ENCODE measurements at places on chromosomes 1 and 21.

DNA sequence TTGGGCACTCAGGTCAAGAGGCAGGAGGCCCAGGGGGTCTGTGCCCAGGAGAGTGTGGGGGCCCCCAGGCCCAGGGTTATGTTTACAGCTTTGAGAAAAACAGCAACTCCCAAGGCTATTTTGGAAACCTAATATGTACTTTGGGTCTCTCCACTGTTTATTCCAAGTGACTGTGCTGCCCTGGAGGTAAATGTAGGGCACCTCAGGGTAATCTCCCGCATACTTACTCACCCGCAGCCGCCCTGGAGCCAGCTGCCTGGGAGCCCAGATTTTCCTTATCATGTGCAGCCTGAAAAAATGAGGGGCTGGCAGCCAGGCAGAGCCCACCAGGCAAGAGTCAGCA, 20.0 kb downstream of the IFFO2 start:
- no peak for DNase-seq

DNA sequence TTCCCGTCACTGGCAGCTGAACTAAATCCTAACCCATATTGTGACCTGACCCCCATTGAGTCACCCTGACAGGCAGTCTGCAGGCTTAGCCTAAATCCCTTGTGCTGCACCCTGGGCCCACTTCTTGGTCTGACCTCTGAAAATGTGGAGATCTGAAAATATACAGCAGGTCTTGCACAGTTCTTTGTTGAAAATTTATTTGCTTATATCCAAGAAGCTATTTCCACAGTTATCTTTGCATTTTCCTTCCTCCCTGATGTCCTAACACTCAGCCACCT, 87.1 kb downstream of the BCAR3 start:
- no peak for DNase-seq

- DNase-seq: no peak
Measured at GRCh38 chr21:29343519-29343918, 44.8 kb downstream of the BACH1 start.

- no peak for DNase-seq
Measured at GRCh38 chr1:22673486-22674409, 20.7 kb downstream of the C1QB start.

DNA sequence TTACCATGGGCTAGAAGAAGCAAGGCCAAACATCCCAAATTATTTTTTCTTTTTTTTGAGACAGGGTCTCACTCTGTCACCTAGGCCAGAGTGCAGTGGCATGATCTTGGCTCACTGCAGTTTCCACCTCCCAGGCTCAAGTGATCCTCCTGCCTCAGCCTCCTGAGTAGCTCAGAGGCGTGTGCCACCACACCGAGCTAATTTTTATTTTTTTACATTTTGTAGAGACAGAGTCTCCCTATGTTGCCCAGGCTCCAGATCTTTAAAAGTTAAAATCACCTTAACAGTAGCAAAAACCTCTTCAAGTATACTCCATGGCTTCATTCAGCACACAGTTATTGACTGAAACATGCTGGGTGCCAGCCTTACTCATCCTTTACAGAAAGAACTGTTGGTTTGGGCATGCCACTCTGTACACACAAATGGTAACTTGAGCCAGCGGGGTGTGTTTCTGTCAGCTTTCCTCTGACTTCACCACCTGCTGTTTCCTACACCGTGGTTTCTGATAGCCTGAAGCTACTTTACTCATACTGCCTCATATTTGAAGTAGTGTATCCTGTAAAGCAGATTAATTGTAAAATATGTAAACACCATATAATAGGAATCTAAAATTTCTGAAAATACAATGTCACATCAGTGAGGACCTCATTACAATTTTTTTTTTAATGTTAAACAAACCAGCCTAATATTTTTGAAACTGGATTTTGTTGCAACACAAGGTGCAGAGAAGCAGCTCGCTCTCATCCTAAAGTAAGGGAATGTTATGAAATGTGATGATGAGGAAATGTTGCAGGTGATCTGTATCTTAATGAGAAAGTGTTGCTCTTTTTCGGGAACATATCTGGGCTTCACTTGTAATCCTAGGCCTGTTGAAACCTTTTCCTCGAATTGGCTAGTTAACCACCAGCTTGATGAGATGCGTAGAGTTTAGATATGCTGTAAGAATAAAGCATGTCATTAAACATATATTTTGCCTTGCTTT, 113.9 kb downstream of the ATP5PO start:
- no peak for DNase-seq

- no peak for DNase-seq
Measured at GRCh38 chr1:119341372-119341947, 27.1 kb upstream of the HAO2 start.

GRCh38 chr1:108845446-108845845, 11.4 kb downstream of the AKNAD1 start:
- DNase-seq: no peak

DNA sequence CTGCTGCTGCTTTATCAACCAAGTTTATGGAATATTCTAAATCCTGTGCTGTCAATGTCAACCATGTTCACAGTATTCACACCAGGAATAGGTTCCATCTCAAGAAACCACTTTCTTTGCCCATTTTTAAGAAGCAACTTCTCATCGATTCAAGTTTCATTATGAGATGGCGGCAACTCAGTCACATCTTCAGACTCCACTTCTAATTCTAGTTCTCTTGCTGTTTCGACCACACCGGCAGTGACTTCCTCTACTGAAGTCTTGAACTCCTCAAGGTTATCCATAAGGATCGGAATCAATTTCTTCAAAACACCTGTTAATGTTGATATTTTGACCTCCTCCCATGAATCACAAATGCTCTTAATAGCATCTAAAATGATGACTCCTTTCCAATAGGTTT, 39.7 kb upstream of the IFNLR1 start:
- DNase-seq: no peak

- no peak for DNase-seq
Measured at GRCh38 chr1:116179964-116180363, 68.8 kb downstream of the MAB21L3 start.

DNA sequence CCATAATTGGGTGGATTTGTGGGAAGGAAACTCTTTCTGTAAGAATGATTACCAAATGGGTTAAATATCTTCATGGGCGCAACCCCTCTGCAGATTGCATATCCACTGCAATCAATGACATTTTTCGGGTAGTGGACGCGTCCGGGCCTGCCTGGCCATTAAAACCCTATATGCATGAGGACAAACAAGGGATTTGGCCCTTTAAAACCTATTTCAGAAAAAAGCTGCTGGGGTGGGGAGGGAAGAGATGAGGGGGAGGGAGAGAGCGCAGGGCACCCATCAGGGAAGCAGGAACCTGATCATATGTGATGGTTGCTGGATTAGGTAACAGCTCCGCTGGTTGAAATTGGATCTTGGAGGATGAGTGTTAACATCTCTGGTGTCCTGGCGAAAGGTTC, 228.8 kb downstream of the PBX1 start:
- DNase-seq: no peak

- DNase-seq: no peak
Measured at GRCh38 chr1:186835448-186835847, 6.7 kb downstream of the PLA2G4A start.

DNA sequence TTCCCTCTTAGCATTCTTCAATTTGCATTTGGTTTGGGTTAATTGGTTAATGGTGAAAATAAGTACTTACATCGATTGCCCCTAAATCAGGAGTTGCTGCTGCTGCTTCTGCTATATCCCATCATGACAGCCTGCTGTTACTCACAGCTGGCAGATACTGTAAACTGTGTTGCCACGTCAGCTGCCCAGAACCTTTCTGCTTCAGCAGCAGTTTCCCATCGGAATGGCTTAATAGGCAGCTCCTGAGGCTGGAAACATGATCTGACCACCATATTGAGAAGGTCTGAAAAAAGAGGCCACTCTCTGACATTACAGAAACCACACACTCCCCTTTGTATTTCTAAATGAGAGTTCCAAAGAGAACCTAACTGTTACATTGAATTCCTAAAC, 14.3 kb upstream of the SEC16B start:
- no peak for DNase-seq

DNA sequence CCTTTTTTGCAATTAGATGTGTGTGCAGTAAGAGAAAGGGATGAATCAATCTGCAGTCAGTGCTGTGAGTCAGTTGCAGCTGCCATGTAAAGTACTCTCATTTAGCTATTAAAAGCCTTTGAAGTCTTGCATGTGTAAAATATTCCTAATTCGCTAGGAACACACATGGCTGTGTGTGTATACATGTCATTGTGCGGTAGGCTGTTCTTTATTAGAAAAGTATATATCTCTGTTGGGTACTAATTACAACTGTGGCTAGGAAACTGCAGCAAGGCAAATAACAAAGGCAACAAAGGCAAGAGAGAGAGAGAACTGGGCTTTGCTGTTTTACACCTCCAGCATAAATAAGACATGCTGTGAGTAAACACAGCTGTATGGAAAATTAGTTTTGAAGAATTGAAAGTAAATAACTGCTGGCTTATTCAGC, 41.7 kb downstream of the EPB41 start:
- DNase-seq: no peak

DNA sequence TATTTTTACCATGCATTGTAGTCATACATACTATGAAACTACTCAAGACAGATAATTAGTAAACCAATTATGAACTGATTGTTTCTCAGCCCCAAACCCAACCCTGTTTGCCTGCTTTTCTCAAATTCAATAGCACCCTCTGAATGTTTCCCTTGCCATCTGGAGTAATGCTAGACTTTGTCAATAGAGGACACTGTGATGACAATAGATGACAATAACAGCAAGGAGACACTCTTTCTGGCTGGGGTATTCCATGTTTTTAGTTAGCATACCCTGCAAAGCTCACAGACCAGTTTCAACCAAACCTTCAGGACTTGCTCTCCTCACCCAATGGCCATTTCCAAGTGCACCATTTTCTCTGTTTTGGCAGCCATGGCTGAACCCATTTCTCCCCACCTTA, 108.5 kb upstream of the LRRC7 start:
- DNase-seq: no peak

DNA sequence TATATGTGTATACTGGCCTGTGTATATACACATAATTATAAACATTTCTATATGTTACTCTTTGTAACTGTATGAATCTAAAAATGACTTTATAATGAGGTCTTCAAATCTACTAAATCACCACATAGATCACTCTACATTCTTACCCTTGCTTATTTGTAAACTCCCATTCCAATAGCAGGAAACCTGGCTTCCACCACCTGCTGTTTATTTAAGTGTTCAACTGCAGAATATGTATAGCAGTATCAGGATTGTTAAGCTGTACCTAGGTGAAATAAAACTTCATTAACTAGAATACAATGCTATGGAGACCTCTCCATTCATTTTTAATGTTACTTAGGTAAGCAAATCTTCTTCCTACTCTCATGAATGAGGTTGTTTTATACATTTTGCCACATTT, 1351.1 kb upstream of the B3GALT2 start:
- DNase-seq: no peak

All from vagina (tissue), 2 donors.